ENCODE measurements at places on chromosomes 5 and 9.

DNA sequence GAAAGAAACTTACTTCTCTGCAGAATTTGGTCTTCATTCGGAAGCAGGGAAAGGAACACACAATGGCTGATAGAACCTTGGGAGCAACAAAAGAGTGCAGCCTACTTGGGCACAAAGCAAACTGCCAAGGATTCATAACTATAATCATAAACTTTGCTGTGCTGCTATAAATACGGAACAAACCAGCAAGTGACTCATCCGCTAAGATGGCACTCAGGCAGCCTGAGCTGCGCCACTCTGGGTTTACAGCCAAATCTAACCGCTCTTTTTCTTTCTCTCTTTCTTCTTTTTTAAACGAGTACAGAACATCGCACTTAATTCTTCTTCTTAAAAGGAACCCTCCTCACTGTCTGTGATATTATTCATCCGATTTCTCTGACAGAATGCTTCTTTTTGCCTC, 81.1 kb downstream of the PTPN3 start:
- DNase-seq = no peak

DNA sequence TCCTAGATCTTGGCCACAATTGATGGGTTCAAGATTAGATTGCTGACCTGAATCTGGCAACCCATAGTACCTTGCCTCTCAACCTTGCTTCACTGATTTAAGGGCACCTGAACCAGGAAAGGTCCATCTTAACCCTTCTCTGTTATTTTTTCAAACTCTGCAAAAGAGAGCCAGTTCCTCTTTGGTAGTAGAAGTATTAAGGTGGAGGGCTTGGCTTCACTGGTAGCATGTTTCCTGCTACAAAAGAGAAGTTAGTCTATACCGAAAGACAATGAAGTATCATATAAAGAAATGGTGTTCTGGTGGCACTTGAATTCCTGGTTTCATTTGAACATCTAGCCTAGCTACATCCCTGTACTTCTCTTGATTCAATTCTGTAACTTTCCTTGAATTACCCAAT, 8.5 kb downstream of the ALG2 start:
- DNase-seq = no peak

DNA sequence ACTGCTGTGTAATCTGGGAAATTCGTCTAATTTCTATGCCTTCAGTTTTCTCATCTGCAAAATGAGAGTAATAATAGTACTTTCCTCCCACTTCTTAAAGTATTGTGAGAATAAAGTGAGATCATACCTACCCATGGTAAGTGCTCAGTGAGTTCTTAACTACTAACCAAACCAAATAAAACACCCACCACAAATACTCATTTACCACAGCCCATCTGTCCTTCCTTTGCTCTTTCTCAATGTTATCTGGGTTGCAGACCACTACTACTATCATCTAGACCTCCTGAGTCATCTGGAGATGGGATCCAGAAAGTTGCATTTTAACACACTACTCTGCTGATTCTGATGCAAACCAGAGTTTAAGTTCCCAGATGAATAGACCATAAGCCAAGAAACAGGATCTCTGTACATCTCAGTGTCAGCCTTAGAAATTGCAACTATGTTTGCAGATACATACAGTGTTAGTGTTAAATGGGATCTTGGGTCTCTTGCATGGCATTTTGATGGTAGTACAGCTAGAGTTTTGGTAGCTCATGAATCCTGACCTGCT, 105.4 kb upstream of the ATP10B start:
- no peak for DNase-seq

GRCh38 chr9:133032171-133032570, 1.4 kb downstream of the GTF3C5 start:
- DNase-seq = no peak

GRCh38 chr9:122031776-122032175, 61.3 kb downstream of the TTLL11 start:
- DNase-seq = no peak

GRCh38 chr9:71758277-71758676, 10.0 kb downstream of the CEMIP2 start:
- no peak for DNase-seq

DNA sequence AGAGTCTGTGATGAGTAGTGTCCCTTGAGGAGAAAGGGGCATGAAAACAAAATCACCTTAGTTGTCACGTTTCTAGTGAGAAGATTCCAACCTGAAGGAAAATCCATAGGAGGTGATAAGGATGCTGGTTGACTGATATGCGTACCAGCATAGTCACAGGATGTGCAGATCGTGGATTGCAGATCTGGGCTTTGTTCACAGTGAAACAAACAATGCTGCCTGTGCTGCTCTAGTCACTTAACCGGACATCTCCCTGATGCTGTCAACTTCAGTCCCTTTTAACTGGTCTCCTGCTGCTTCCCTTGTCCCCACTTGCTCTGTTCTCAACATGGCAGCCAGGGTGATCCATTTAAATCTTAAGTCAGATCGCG, 89.7 kb downstream of the IQGAP2 start:
- no peak for DNase-seq

DNA sequence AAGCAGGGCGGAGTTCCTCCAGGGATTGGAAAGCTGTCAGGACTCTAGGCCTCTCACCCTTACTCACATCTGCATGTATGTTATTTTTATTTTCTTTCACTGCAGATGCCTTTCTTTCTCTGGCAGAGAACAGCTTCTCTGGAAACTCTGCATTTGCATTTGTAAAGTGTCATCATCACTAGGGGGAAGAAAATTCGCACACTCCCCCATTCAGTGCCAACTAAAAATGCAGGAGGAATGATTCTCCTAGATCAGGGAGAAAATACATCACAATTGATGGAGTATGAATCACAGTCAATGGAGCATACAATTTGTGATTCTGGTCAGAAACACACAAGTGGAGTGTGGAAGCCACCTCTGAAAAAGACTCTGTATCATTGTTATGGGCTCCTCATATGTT, 351.4 kb upstream of the FTMT start:
- no peak for DNase-seq
